ENCODE measurements at places on chromosomes 12 and 14.

GRCh38 chr14:64826333-64826732 is 53.4 kb downstream of the SPTB start:
- no peak for DNase-seq

DNA sequence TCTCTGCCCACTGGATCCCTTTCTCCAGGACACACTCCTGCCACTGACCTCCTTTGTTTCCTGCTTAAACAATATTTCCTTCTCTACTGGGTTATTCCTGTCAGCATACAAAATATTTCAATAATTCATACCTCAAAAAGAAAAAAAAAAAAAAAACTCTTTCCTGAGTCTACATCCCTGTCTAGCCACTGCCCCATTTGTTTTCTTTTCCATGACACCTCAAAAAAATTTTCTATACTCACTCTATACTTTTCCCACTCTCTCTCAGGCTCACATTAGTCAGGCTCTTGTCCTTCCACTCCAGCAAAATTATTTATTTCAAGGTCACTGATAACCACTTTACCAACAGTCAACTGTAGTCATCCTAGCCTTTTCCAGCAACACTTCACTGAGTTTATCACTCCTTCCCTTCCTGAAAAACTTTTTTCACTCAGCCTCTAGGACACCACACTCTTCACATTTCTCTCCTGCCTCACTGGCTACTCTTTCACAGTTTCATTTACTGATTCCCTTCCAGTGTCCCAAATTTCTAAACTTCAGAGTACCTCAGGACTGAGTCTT is 29.4 kb upstream of the GXYLT1 start:
- no peak for DNase-seq

- no peak for DNase-seq
Observed at GRCh38 chr14:52935833-52936232, 15.0 kb downstream of the FERMT2 start.

DNA sequence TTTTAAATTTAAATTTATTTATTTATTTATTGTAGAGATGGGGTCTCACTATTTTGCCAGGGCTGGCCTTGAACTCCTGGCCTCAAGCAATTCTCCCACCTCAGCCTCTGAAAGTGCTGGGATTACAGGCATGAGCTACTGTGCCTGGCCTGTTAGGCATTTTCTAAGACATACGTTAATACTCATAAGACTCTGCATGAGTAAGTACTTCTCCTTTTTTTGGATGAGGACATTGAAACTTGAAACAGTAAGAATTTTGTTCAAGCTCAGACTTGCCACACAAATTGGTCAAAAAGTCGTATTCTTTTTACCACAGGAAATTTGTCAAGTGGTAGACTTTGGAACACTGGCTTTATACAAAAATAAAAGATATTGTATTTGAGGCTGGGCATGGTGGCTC is 187.4 kb upstream of the RASSF8 start:
- DNase-seq: no peak

GRCh38 chr14:77284066-77284465 is 13.1 kb upstream of the NGB start:
- no peak for DNase-seq
